Omental fat pad (tissue), 4 donors: ENCODE measurements at places on chromosomes 7 and 10. TPM values are rescaled to one million over a fixed set of nuclear protein-coding genes. Genes with fewer than 3 reads are reported as not detected.

MBL2 gene
- not detected for total RNA-seq

GRCh38 chr7:137681657-137682562 is 164.9 kb downstream of the DGKI start:
- DNase-seq = no peak

DNA sequence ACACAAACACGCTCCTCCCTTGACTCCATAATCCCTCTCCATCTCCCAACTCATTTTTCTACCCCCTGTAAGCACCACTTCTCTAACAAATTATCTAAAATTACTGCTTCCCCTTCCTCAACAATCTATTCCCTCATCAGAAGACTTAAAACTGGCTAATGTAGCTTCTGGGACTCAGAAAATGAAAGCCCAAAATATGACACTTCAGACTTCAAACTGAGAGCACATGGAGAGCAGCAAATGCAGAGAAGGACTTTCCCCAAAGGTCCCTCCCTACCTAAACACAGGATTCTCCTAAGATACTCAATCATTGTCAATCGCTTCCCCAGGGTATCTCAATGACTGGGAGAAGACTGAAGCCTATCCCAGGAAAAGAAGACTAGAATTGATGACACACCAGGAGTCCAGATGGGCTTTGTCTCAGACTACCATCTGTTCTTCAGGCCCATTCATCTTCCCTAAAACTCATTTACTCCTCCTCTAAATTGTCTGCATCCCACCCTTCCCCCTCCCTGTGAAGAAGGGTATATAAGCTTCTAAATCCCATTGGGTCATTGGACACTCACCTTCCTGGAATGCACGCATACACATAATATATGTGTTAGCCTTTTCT is 39.2 kb downstream of the ST8SIA6 start:
- no peak for DNase-seq

GRCh38 chr7:54560723-54561122 is 18.5 kb downstream of the VSTM2A start:
- no peak for DNase-seq

- no peak for DNase-seq
These were observed 639 bp downstream of the TSPAN13 start for GRCh38 chr7:16753932-16754855.

DNA sequence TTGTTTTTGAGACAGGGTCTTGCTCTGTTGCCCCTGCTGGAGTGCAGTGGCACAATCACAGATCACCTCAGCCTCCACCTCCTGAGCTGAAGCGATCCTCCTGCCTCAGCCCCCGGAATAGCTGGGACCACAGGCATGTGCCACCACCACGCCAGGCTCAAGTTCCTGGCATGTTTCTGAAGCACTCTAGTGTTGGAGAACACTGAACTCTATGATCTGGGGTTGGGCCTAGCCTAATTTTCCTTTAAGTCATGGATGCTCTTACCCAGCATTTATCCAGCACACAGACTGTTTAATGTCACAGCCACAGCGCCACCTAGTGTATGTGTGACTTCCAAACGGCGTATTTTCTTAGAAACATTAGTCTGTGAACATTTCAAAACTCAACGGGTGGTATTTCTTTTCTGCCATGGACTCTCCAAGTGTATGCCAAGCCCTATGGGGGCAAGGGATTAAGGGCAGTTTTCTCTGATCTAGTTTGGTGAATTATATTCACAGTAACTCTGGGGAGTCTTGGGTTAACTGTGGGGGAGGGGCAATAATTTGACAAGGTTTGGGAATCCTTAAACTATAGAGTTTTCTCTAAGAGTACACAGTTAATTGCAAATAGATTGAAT is 91.8 kb downstream of the CREM start:
- DNase-seq = peak; percentile 88
